Sigmoid colon (tissue), 7 donors: ENCODE measurements at places on chromosomes 3 and 15.

- no peak for DNase-seq
These were observed 2.0 kb upstream of the TBL1XR1 start for GRCh38 chr3:177199206-177199760.

DNA sequence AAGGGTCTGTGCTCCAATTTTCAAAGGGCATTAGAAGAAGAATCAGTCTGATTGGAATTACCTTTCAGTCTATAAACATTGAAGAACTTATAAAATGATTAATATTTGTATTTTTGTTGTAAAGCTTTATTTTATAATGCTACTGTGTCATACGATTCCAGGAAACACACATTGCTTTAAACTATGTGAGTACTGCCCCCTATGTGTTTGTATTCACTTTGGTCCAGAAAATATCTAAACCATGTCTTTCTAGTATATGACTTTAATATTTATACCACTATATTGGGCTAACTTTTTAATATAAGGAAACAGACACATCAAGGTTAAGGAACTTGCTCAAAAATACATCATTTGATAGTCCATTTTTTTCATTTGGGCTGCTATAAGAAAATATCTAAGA is 3.2 kb upstream of the RIOX2 start:
- no peak for DNase-seq

- DNase-seq = no peak
These were observed 80.6 kb upstream of the PRR20G start for GRCh38 chr3:127368186-127369032.

DNA sequence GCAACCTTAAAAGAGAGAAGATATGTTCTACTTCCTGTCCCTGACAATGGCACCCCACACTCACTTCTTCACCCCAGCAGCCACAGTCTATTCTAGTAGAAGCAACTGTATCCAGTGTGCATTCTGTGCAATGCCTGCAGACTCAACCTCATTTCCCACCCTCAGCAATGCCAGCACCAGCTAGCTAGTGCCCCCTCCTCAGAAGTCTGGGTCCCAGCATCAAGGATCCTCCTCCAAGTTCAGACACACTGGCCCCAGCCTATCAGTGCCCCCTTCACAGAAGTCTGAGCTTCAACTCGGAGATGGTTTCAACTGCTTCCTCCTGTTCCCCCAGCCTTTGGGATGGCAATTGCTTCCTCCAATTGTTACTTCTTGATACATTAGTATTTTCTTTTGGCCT is 268.3 kb downstream of the MEX3B start:
- no peak for DNase-seq

- DNase-seq = no peak
These were observed 493.4 kb upstream of the ALCAM start for GRCh38 chr3:104873331-104873730.

- peak; percentile 69 for DNase-seq
These were observed at the start of gene ROBO2 for GRCh38 chr3:77039606-77040171. ROBO2 (plus strand) TSS chr3:77040099; CDS start chr3:77040786, 687 bp downstream.

- no peak for DNase-seq
These were observed 84.2 kb downstream of the SEC22A start for GRCh38 chr3:123285931-123286307.

GRCh38 chr3:20857636-20858035 is 671.6 kb upstream of the SGO1 start:
- DNase-seq = no peak

DNA sequence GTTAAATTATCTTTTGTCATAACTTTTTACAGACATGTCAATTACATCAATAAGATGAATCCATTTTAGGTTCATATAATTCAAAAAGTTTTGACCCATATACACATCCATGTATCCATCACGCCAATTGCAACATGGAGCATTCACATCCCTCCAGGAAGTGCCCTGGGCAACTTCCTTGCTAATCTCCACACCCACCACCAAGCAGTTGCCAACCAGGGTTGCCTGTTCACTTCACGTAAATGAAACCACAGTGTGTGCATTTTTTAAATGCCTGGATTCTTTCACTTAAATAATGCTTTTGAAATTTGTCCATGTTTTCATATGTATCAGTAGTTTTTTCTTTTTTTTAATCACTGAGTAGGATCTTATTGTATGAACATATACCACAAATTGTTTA is 40.7 kb upstream of the LYZL4 start:
- DNase-seq = no peak

GRCh38 chr15:64134345-64134829 is 17.1 kb upstream of the SNX22 start:
- peak; percentile 82 for DNase-seq
